Cerebellum (tissue), 4 donors: ENCODE measurements at places on chromosomes 11 and 22.

DNA sequence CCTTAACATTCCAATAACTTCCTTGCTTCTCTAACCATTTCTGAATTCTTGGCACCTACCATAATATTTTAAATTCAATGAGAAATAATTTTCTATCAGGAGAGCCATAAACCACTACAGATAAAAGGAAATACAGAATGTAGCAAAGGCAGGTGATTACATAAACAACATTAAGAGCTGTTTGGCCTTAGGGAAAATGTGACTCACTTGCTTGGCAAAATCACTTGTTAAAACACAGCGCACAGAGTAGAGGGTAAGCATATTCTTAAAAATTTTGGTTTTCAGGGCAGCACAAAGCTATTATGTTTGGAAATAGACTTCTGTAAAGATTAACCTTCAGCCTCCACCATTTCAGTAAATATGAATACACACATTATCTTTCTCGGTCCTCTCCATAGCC lies 26.4 kb downstream of the IZUMO1R start:
- DNase-seq = no peak

DNA sequence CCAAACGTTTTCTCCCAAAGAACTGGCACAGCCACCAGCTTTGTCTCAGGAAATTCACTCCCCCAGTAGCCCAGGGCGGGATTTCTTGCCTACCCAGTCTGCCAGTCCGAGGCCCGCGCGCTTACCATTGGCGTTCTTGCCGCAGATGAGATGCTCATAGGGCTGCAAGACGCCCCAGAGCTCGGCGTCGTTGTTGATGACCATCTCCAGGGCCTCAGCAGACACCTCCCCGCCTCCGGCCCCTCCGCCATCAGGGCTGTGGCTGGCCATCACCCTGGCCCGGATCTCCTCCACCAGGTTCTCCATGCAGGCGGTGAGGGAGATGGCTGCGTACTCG lies 1.3 kb downstream of the ABTB2 start:
- no peak for DNase-seq

DNA sequence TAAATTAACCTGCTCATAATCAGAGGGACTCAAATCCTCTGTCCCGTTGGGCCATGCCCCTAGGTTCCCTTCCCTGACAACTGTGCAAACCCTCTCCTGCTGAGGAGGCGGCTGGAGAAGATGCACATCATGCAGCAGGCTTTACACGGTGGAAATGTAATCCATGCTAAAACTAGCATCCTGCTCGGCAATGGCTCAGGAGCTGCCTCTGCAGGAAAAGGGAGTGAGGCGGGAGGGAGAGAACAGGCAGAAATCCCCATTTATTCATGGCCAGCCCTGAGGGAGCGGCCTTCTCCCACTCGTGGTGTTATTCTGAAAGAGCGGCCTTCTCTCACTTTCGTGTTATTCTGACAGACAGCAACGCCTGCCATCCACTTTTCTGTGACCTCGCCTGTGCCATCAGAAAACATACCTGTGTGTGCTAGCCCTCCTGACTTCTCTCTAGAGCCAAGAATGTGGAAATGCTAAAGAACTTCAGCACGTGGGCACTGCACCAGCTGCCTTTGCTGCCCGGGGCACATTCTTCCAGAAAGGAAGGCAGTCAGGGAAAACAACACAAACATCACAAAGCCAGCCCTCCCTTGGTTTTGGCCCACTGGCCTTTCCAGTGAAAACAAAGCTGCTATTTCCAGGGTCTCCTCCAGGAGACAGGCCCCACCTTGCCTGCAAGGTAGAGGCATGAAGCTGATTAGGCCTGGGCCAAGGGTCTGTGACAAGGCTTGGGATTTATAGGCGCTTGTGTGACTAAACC lies 62.9 kb upstream of the BID start:
- no peak for DNase-seq

DNA sequence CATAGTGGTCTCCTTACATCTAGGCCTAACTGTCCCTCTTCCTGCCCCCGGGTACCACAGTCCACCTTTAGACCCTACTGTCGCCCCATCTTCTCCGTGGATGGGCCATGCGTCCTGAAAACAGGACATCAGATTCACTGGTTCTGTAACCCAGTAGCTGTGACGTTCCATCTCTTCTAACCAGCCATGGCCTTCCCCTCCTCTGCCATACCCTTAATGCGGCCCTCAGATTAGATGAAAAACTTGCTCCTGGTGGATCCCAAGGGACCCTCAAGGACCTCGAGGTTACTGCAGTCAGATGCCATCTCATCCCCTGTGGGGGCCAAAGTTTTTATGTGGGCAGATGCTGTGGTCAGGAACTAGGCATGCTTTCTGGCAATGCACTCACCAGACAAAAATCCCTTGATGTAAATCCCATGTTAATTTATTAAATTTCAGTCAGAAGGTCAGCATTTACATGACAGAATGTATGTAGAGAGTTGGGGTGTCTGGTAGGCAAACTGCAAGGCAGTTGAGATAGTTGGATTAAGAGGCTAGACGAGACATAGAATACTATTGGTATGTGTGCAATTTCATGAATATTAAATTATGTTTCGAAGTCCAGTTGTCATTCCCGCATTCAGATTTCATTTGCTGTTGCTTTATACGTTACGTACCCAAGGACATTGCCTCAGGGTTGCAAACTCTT lies 64.3 kb downstream of the WNT11 start:
- no peak for DNase-seq

- no peak for DNase-seq
Measured at GRCh38 chr11:116053548-116053919, 549.3 kb upstream of the CADM1 start.

GRCh38 chr22:40334060-40334459 lies 12.2 kb upstream of the ADSL start:
- DNase-seq = no peak

- DNase-seq = no peak
Measured at GRCh38 chr11:68727783-68728182, 23.5 kb downstream of the TESMIN start.
